ENCODE measurements at places on chromosomes 4 and X.

DNA sequence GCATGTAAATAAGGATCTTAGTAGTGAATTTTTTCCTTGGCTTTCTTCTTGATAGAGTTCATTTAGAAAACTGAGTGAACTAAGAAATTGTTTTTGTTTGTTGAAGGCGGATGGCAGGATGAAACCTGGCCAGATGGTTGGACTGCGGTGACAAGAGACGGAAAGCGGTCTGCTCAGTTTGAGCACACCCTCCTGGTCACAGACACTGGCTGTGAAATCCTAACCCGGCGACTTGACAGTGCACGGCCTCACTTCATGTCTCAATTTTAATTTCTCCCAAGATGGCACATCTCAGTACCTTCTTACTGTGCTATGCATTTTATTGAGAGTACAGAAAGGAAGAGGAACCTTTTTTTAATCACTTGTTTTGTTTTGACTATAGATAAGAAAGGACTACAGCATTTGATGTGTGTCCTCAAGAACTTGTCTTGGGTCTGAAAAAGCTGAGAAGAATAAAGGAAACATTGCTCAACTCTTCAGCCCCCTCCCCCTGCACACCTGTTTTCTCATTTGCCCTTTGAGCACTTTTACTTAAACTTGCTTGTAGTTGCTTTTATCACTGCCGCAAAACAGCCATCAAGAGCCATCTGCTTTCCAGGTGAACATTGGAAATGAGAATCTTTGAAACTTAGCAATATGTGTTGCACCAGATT is 27.4 kb downstream of the ADH5 start:
- peak; percentile 13 for DNase-seq

DNA sequence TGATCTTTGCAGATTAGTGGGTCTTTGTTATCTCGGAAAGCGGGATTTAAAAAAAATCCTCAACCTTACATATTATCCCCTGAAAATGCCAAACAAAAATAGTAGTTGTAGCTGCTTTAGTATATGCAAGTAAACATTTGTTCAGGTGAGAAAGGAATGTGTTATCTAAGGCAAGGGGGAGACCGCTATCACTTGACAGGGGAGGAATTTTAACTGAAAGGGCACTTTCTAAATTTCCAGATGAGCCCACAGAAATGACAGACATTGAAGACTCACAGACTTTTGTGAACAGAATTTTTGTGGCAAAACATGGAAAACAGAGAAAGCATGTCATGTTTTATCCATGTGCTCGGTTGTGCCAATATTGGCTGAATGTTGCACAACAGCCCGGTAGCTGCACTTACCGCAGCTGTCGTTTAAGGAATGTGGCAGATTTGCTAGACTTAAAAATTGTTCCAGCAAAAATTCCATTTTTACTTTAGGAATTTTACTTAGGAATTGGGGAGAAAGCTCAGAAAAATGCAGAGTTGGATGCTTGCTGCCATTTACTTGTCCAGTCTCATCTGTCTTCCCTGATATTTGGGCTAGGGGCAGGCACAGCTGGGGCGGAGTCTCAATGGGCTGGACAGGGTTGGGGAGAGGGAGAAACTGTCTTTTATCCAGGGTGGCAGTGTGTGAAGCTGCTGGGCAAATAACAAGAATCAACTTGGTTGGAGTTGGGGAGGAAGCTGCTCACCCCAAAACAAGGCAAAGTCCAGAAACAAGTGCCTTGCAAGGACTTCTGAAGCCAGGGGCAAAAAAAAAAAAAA is 94.6 kb upstream of the RPS6KA3 start:
- DNase-seq = no peak

DNA sequence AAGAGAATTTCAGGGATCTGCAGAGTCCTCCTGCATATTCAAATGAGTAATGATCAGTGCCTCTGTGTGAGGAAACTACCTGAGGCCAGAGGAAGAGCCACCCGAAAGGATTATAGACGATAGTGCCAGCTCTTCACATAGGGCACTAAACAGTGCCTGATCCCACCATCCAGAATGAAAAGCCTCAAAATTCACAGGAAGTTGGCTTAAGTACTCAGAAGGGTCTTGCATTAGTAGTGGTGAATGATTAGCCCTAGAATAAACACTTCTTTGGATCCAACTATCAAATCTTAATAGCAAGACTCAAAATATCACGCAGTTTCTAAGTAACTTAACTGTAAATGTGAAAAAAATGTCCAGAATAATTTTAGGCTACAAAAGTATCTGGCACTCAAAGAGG is 324.4 kb downstream of the ZNF674 start:
- no peak for DNase-seq

GRCh38 chrX:125604448-125604847 is 284.8 kb downstream of the TEX13C start:
- no peak for DNase-seq

- no peak for DNase-seq
Observed at GRCh38 chrX:108028854-108029253, 16.0 kb upstream of the VSIG1 start.

DNA sequence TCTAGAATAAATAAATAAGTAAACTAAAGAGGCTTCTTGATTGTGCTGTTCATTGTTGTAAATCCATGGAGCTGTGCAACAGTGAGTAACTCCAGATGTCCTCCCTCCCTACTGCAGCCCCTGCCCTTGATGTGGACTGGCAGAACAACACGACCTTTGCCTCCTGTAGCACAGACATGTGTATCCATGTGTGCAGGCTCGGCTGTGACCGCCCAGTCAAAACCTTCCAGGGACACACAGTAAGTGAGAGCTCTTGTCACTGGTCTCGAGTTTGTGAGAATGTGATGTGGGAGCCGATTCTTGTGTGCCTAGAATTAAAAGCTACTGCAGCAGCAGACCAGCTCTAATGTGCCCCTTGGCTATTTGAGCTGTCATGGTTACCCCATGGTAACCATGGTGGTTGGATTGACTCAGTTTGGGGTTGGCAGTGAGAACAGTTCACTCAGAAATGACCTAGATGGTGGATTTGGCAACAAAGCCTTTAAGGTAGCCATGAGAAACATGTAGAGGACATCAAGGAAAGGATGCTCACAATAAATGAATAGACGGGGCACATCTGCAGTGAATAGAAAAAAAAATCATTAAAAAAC is 60.7 kb downstream of the GPR143 start:
- DNase-seq = no peak

DNA sequence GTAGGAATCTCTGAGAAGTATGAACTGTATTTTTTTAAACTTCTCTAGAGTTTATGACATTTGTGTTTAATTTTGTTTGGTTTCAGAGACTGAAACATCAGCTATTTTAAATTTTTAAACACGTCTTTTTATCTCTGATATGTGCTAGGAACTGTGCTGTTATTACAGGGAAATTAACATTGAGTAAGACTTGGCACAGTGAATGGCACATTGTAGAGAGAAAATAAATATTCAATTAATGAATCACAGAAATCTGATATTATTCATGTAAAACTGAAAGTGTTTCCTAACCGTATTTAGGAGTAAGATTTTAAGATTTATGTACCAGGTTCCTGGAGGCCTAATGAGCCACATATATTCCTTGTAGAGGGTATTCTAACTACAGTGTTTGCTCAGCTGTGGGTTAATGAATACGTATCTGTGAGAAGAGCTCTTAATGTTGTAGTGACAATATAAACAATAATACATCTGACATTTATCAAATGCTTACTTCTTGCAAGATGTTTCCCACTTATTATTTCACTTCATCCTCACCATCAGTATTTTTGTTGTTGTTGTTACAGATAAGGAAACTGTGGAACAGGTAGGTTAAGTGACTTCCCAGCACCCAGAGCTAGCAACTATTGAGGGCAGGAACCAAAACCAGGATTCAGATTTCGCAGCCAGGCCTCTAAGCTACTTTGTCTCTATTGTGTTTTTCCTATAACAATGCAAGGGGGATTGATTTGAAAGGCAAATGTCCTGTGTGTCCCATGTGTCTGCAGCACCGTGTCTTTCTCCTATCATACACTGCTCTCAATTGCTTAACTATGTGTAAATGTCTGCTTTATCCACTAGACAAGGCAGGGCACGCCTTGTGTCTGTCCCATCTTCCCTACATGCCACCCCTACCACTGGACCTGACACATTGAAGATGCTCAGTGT is 121.1 kb upstream of the FAM9C start:
- DNase-seq = no peak

DNA sequence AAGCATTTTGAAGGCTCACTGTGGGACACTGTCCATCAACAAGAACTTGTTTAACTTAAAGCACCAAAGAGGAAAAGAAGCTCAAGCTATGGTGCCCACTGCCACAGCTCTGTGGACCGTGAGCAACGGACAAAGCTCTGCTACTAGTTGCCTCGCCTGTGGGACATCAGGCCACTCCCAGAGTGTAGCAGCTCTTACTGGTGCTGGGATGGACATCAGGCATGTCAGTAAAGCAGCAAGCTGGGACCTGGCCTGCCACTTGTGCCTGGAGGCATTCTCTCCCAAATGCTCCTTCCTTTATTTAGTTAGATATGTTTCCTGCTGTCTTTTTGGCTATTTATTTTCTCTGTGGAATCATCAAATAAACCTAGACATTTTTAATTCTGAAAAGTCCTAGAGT is 46.7 kb downstream of the TMEM154 start:
- no peak for DNase-seq

DNA sequence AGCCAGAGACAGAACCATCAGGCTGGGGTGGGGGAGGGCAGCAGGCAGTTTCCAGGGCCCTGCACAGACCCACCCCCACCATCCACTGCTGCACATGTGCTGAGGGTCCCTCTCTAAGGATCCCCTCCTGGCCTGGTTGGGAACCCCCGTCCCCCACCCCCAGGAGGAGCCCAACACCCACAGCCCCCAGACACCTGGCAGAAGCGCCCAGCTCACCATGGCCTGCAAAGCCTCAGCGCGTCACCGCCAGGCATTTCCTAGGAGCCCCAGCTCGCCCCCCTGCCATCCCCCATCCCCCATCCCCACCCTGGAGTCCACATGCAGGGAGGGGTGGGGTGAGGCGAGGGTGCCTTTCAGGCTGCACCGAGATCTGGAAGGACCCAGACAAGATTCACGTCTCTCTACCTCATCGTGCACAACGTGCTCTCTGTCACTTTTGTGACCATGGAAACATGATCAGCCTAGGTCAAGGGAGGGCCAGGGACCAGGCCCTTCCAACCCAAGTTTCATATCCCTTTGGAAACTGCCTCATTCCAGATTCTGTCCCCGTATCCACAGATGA is 9.3 kb downstream of the MXD4 start:
- DNase-seq = no peak

DNA sequence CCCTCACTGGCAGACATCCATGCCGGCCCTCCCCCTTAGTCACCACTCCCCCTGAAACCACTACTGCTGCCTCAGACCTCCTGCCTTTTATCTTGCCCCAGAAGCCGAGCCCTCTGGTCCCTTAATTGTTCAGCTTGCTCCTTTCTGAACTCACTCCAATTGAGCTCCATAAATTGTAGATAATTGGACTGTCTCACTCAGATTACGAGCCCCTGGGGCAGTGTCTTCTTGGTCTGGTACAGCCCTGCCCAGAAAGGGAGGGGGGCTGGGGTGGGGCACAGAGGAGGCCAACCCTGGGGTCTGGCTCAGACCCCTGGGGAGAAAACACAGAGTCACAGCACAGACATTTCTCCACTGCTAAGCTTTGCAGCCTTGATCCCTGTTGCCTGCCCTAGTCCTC is 39.4 kb downstream of the NALF2 start:
- DNase-seq = no peak

GRCh38 chr4:148477276-148477675 is 35.1 kb upstream of the NR3C2 start:
- no peak for DNase-seq

GRCh38 chrX:6718766-6719165 is 183.8 kb upstream of the VCX3A start:
- DNase-seq = no peak

DNA sequence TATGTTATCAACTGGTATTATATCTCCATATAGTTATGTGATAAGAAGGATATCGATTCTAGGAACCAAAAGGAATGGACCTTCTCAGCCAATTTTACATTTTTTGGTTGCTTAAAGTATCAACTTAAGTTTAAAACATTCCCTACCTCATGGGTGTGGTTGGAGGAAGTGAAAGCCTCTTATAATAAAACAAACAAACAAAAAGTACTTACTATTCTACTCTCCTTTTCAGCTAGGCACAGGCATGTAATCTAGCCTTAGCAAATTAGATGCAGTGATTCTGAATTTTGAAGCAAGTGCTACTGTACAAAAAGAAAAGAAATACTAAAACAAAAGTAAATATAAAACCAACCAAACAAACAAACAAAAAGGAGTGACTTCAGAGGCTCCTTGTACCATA is 485.4 kb downstream of the C4orf33 start:
- DNase-seq = no peak

GRCh38 chrX:139967300-139967699 is 2.0 kb upstream of the CXorf66 start:
- DNase-seq = no peak

DNA sequence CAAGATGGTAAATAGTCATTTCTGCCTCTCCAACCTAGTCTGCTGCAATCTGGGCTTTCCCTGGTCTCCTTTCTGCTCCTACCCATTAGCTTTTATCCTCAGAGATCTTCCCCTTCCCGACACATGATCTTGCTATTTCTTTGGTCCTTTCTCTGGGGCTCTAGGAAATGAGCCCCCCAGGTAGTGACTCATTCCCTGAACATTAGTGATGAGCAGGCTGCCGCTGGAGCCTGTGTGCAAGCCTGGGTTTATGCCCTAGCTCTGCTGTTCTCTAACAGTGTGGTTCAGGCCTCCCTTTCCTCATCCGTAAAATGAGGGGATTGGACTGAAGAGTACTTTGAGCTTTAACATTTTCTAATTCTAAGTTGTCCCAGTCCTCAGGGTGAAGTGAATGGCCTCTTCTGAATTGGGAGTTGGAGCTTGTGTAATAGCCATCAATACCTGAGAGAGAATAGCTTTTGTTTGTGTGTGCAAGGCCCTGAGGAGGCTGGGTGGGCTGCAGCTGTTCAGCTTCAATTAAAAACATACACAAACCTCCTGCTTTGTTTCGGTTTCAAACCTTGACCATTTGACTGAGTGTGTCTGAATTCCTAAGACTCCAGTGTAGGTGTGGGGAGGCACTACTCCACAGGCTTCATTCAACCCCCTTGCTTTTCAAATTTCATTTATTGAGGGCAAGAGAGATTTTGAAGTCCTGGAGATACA is 115.6 kb upstream of the SCML1 start:
- DNase-seq = no peak

- DNase-seq = no peak
Observed at GRCh38 chr4:186192066-186192612, 772 bp downstream of the CYP4V2 start.

- DNase-seq = no peak
Observed at GRCh38 chrX:30941898-30942297, 52.8 kb upstream of the TAB3 start.

- DNase-seq = no peak
Observed at GRCh38 chr4:112517067-112517634, 1.2 kb upstream of the NEUROG2 start.

DNA sequence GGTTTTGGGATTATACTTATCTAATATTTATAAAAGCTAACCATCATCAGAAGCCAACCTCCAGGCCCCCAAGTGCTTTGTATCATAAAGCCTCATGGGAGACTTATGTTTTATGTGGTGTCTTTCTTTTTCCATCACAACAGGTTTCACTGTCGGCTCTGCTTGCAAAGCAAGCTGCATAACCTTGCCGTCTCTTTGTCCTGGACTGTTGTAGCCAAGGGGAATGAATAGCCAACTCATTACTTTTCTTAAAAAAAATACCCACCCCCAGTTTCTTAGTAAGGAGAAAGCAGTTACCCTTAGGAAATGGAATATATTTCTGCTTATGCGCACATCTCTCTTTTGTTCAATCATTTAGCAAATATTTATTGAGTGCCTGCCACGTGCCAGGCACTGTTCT is 40.7 kb downstream of the FAM184B start:
- no peak for DNase-seq

GRCh38 chrX:10217198-10217597 is 60.4 kb downstream of the CLCN4 start:
- DNase-seq = no peak

- DNase-seq = no peak
Observed at GRCh38 chrX:134883137-134883700, 107.6 kb upstream of the SMIM10 start.

All from NCI-H2171 (cell line).